ENCODE measurements at places on chromosomes 1 and 21.

GRCh38 chr1:174219606-174220370 lies 60.5 kb downstream of the RABGAP1L start:
- peak; percentile 12 for DNase-seq

GRCh38 chr1:116218922-116219321 lies 107.7 kb downstream of the MAB21L3 start:
- no peak for DNase-seq

DNA sequence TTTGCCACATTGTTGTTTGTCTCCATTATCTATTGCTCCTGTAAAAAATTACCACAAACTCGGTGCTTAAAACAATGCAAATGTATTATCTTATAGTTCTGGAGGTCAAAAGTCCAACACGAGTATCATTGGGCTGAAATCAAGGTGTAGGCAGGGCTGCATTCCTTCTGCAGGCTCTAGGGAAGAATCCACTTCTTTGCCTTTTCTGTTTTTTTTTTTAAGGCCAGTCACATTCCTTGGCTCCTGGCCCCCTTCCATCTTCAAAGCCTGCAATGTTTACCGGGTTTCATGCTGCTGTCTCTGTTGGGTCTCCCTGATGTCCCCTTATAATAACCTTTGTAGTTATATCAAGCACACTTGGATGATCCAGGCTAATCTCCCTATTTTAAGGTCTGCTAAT lies 212.7 kb downstream of the PTBP2 start:
- DNase-seq: no peak

GRCh38 chr1:18535391-18536210 lies 54.9 kb downstream of the KLHDC7A start:
- DNase-seq: no peak

GRCh38 chr1:41652384-41653265 lies 168.1 kb upstream of the EDN2 start:
- no peak for DNase-seq

GRCh38 chr1:74205266-74205665 lies 7.2 kb downstream of the FPGT start:
- no peak for DNase-seq

GRCh38 chr1:147283011-147283410 lies 40.5 kb downstream of the CHD1L start:
- DNase-seq: no peak

DNA sequence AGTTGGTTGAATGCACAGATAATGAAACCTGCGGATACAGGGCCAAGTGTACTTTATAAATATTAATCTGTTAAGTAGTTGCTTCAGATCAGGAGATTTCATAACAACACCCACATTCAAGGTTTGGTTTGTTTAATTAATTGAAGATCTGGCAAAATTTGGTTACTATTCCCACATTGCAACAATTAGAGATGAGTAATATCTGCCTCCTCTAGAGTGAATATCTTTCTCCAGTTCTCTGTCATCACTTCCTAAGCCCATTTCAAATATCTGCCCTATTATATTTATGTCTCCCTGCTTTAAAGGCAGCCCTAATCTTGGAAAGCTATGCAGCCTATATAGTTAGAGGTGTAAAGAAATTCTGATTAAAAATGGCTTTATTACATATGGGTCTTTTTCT lies 61.4 kb downstream of the PPP2R5A start:
- DNase-seq: no peak

DNA sequence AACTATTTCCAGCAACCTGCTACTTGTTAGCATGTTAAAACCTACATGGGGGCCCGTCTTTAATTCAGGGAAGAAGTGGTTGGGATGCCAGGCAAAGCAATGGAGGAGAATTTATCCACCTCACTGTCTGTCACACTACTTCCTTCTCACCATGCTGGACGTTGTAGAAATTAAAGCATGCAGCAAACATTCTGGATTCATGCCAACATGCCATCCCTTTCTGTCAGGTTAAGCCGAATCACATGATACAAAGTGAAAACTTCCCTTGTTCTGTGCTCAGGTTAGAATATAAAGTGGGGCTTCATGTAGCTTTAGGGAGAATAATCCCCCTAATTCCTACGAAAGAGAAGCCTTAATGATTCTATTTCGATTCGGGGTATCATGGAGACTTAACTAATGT lies 95.5 kb downstream of the ERG start:
- no peak for DNase-seq

- no peak for DNase-seq
These were observed 5.1 kb downstream of the CR1L start for GRCh38 chr1:207649865-207650580.

DNA sequence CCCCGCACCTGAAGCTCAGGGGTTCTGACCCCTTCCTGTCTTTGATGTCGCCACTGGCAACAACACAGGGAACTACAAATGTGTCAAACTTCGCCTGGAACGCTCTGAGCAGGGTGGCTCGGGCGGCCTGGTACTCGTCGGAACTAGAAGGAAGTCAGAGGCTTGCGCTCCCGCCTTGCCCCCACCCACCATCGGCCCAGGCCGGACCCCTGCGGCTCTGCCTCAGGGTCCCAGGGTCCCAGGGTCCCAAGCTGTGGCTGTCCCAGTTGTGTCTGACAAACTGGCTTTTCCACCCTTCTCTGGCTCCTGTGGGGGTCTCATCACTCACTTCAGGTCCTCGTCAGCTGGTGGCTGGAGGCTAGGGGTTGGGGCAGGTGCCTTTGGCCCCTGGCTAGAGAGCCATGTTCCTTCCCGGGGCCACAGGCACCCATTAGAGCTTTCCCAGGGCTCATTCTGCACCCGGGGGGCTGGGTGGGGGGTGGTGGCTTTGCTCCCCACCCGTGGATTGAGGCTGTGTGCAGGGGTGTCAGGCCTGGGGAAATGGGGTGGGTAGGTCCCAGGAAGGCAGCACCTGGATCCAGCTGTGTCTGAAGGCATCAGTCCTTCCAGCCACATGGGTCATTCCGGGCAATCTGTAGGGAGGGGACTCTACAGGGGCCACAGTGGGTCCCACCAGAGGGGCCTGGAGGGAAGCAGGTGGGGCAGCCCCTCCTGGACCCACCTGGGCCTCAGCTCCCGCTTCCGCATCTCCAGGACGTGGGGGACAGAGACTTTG lies 8.0 kb upstream of the TMEM52 start:
- DNase-seq: no peak

- no peak for DNase-seq
These were observed 7.8 kb upstream of the CASZ1 start for GRCh38 chr1:10803971-10804820.

DNA sequence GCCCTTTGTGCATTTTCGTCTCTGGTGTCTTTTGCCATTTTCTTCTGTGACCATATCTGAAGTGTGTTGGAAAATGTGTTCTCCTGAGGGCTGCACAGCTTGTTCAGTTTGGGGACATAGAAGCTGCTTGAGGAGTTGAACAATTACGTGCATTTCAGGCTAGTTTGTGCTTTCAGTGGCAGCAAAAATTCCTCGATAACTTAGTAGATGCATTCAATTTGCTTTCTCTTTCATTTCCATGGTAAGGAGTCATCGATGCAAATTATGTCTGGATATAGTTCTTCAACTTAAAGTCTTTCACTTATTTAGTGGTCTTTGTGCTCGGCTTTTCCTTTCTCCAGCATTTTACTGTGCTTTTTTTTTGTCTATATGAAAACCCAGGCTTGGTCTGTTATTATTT lies 441.5 kb downstream of the PLA2G4A start:
- DNase-seq: no peak

DNA sequence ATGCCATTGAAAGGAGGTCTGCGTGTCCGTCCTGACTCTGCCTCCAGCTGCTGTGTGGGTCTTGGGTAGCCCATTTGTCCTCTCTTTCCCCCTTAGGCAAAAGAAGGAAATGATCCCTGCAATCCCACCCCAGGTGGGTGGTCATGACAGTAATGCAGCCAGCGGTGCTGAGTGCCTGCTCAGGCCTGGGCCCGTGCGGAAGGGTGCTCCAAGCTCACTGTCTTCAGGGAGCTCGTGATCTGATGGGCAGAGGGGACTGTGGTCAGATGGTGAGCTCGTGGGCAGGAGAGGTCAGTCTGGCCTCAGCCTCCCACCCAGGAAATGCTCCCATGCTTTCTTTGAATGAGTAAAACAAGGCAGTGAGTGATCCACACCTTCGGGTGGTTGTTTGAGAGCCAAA lies 35.3 kb upstream of the TTC4 start:
- DNase-seq: no peak

All from germinal center (tissue), 1 donor.